ENCODE measurements at places on chromosomes 13 and 19.
A peak's percentile ranks its signal among the peaks of the same experiment; 100 is the strongest.

DNA sequence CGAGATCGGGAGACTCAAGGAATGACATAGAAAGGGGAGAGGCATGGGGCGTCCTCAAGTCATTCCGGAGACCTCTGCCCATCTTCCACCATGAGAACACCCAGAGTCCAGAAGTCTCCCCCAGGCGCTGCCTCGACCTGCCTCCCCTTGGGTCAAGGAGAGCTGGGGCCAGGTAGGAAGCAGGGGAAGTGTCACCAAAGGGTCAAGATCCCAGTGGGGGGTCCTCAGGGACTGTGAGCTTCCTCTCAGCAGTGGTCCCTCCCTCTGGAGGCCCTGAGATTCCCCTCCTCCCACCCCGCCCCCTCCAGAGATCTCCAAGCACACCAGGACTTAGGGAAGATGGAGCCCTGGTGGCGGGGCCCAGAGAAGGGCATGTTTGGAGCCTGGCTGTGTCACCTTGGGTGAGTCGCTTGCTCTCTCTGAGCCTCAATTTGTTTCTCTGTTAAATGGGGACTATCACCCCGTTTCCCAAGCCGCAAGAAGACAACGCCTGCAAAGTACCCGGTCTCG lies 919 bp downstream of the DACT3 start:
- no peak for DNase-seq
- H3K4me3 ChIP-seq, result no peak overlapping the region
- no peak overlapping the region for H3K27ac ChIP-seq
- peaks cover 26% of the 10 kb centered on the region for H3K27me3 ChIP-seq

DNA sequence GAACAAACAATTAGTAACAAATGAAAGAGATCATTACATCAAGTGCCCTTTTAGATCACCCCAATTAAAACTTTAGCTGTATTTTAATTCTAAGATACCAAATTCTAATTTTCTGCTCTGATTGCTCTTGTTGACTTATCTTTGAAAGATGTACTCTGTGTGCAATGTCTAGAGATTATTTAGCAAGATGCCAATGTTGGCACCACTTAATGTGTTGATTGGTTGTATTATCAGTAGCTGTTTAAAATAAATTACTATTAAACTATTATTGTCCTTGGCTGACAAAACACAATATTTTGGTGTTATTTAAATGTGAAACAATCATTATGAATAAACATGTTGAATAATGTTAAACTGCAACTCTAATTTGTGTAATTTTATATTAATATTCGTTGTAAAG lies 386.0 kb downstream of the DACH1 start:
- no peaks in the 10 kb centered on the region for H3K27me3 ChIP-seq
- no peak overlapping the region for H3K4me3 ChIP-seq
- no peak overlapping the region for H3K27ac ChIP-seq
- H3K4me1 ChIP-seq, result no peaks in the 10 kb centered on the region

GRCh38 chr19:52274191-52274590 lies 4.8 kb downstream of the ZNF766 start:
- H3K4me1 ChIP-seq, result peaks cover 4% of the 10 kb centered on the region
- no peak for DNase-seq
- H3K27ac ChIP-seq, result no peak overlapping the region
- peaks cover 10% of the 10 kb centered on the region for H3K36me3 ChIP-seq
- no peak overlapping the region for H3K4me3 ChIP-seq

- H3K4me1 ChIP-seq, result peaks cover 3% of the 10 kb centered on the region
- DNase-seq, result no peak
- H3K4me3 ChIP-seq, result no peak overlapping the region
- no peak overlapping the region for H3K27ac ChIP-seq
- peaks cover 95% of the 10 kb centered on the region for H3K27me3 ChIP-seq
These were observed 1.3 kb downstream of the POU4F1 start for GRCh38 chr13:78601874-78602560.

DNA sequence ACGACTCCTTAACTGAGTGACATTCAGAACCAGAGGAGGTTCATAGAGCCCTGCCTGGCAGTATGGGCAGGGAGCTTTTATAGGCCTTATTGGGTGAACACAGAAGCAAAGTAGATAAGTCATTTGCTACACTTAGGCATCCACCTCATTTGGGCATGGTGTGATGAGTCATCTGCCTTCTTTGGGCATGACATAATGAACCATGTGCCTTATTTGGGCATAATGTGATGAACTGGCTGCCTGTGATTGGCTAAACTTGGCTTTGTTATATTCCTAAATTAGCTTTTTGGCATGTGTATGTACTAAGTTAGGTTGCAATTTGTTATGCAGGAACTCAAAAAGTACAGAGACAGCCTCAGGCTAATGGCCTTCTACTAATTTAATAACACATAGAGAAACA lies 2210.2 kb upstream of the PCDH20 start:
- H3K27me3 ChIP-seq, result no peaks in the 10 kb centered on the region
- H3K36me3 ChIP-seq, result no peaks in the 10 kb centered on the region
- H3K27ac ChIP-seq, result no peak overlapping the region
- DNase-seq, result no peak

- H3K27me3 ChIP-seq, result no peaks in the 10 kb centered on the region
- no peak for DNase-seq
- no peak overlapping the region for H3K27ac ChIP-seq
- H3K36me3 ChIP-seq, result peaks cover 1% of the 10 kb centered on the region
- H3K4me3 ChIP-seq, result no peak overlapping the region
These were observed 64.4 kb upstream of the NPAS1 start for GRCh38 chr19:46954993-46955812.

GRCh38 chr19:35879770-35880317 lies 11.5 kb downstream of the APLP1 start:
- no peaks in the 10 kb centered on the region for H3K36me3 ChIP-seq
- peaks cover 7% of the 10 kb centered on the region for H3K27me3 ChIP-seq
- no peak overlapping the region for H3K4me3 ChIP-seq
- DNase-seq, result no peak
- no peak overlapping the region for H3K27ac ChIP-seq
- no peaks in the 10 kb centered on the region for H3K4me1 ChIP-seq

GRCh38 chr13:112719016-112719415 lies 29.2 kb downstream of the ATP11A start:
- H3K36me3 ChIP-seq, result no peaks in the 10 kb centered on the region
- H3K4me1 ChIP-seq, result peaks cover 9% of the 10 kb centered on the region
- no peak overlapping the region for H3K27ac ChIP-seq
- DNase-seq, result no peak
- H3K27me3 ChIP-seq, result no peaks in the 10 kb centered on the region

GRCh38 chr13:30464496-30465342 lies 1.0 kb downstream of the HMGB1 start:
- H3K27ac ChIP-seq, result peak overlapping the region; percentile 94
- peaks cover 10% of the 10 kb centered on the region for H3K36me3 ChIP-seq
- H3K27me3 ChIP-seq, result no peaks in the 10 kb centered on the region

DNA sequence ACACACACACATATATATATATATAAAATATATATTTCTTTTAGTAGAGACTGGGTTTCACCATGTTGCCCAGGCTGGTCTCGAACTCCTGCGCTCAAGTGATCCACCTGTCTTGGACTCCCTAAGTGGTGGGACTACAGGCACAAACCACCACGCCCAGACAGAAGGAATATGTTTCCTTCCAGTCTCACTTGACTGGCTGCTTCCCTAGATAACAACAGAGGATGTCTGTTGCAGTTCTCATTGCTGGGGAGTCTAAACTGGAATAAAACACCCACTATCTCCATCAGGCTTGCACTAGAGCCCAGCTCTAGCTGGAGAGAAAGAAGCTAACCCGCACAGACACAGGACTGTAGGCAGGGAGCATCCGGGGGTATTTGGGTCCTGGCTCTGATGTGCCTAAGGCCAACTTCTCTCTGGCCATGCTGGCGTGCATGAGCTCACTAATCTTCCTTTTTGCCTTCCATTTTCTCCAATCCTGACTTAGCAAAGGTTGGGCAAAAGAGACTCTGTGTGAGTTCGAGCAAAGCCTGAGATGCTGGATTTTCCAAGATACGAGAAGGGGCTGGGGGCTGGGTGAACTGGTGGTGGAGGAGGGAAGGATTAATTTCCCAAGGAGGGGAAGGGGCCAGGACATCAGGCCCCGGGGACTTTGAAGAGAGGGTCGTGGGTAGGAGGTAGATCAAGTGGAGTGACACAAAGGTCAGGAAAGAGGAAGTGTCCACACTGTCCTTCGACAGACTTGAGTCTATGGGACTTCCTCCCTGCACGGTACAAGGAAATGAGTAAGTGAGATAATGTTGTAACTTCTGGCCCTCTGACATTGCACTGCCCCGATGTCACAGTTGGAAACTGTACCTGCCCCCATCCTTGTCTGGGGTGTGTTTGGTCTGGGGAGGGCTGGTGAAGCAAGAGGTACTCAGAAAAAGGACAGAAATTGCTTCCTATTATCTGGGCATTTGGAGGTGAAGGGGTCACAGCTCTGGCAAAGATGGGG lies 22.5 kb upstream of the ALOX5AP start:
- no peak overlapping the region for H3K4me3 ChIP-seq
- H3K4me1 ChIP-seq, result peaks cover 4% of the 10 kb centered on the region
- H3K27ac ChIP-seq, result no peak overlapping the region
- H3K36me3 ChIP-seq, result no peaks in the 10 kb centered on the region
- DNase-seq, result no peak
- no peaks in the 10 kb centered on the region for H3K27me3 ChIP-seq

- peak overlapping the region; percentile 58 for H3K4me3 ChIP-seq
- DNase-seq, result no peak
- peaks cover 5% of the 10 kb centered on the region for H3K36me3 ChIP-seq
- H3K27ac ChIP-seq, result peak overlapping the region; percentile 91
These were observed 11.9 kb downstream of the LTBP4 start for GRCh38 chr19:40612831-40613689.

- no peak overlapping the region for H3K4me3 ChIP-seq
- DNase-seq, result no peak
- no peaks in the 10 kb centered on the region for H3K4me1 ChIP-seq
- no peak overlapping the region for H3K27ac ChIP-seq
These were observed 50.0 kb upstream of the POSTN start for GRCh38 chr13:37648609-37649008.

- peaks cover 6% of the 10 kb centered on the region for H3K27me3 ChIP-seq
- H3K36me3 ChIP-seq, result peaks cover 48% of the 10 kb centered on the region
- H3K4me1 ChIP-seq, result no peaks in the 10 kb centered on the region
- H3K4me3 ChIP-seq, result no peak overlapping the region
These were observed 29.8 kb downstream of the CERS1 start for GRCh38 chr19:18865973-18866799.

DNA sequence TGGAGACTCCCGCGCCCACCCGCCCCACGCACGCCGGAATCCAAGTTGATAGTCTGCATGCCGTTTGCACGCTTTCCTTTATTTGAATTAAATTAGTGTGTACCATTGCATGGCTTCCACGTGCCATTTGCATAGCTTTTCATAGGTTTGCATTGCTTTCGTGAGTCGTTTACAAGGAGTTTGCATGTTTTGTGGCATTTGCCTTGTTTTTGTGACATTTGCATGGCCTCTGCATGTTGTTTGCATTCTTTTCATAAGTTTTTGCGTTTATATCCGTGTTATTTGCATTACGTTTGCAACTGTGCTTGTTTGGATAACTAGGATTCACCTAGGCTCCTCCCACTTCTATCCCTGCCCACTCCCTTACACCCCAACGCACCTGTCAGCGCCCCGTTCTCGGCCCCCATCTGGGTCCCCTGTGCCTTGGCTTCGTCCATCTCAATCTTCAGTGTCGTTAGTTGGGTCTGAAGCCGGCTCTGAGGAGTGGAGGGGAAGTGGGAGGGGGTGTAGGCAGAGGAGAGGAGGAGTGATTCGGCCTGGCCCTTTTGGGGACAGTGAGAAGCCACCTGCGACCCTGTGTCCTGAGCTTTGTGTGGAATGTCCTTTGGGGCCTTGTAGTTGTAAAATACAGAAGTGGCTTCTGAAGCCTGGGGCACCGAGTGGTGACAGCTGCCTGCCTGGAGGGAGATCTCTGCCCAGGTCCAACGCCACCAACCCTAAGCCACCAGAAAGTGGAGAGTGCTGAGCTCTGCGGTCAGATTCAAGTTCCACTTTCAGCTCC lies 2.4 kb downstream of the CCDC194 start:
- DNase-seq, result no peak
- peak overlapping the region; percentile 74 for H3K4me3 ChIP-seq
- H3K36me3 ChIP-seq, result no peaks in the 10 kb centered on the region
- peaks cover 10% of the 10 kb centered on the region for H3K27me3 ChIP-seq

GRCh38 chr19:1220976-1221903 lies 15.7 kb downstream of the STK11 start:
- H3K27ac ChIP-seq, result no peak overlapping the region
- H3K4me3 ChIP-seq, result no peak overlapping the region
- H3K4me1 ChIP-seq, result peaks cover 6% of the 10 kb centered on the region
- H3K36me3 ChIP-seq, result peaks cover 27% of the 10 kb centered on the region
- no peak for DNase-seq

GRCh38 chr13:41502031-41502430 lies 44.7 kb downstream of the RGCC start:
- H3K36me3 ChIP-seq, result no peaks in the 10 kb centered on the region
- peaks cover 2% of the 10 kb centered on the region for H3K27me3 ChIP-seq
- peaks cover 17% of the 10 kb centered on the region for H3K4me1 ChIP-seq
- DNase-seq, result no peak
- H3K27ac ChIP-seq, result no peak overlapping the region

DNA sequence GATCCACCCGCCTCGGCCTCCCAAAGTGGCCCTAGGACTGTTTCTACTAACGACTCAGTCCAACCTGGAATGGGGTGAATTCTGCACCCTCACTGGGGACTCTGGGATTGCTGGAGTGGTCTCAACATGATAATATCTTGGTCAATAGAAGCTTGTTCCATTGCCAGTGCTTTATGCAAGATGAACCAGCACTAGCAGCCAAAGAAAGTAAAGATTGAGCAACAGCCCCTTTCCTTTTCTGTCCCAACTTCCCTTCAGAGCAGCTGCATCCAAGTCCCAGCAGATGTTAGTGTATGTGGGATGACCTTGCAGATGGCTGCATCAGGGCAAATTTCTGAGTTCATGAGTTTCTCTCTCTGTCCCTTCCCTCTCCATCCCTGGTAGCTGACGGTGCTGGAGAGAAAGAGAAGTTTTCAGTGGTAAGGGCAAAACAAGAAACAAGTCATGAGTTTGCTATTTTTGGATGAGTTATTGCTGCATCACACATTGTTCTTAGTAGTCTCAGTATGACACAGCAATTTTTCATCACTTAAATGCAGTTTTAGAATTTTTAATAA lies 183.6 kb upstream of the EDNRB start:
- no peaks in the 10 kb centered on the region for H3K36me3 ChIP-seq
- H3K4me1 ChIP-seq, result no peaks in the 10 kb centered on the region
- no peaks in the 10 kb centered on the region for H3K27me3 ChIP-seq
- DNase-seq, result peak; percentile 17
- H3K27ac ChIP-seq, result no peak overlapping the region

Data from keratinocyte (primary cell).